Activated naive CD4-positive, alpha-beta T cell treated with anti-CD3 and anti-CD28 coated beads for 36 hours (primary cell): ENCODE measurements at places on chromosomes 16 and 17. TPM values are rescaled to one million over a fixed set of nuclear protein-coding genes. Genes with fewer than 3 reads are reported as not detected.

YBX2 gene
- 0.45 TPM for total RNA-seq

ZNF207 gene
- total RNA-seq: 213 TPM

ALDH3A1 gene
- total RNA-seq: not detected

DNA sequence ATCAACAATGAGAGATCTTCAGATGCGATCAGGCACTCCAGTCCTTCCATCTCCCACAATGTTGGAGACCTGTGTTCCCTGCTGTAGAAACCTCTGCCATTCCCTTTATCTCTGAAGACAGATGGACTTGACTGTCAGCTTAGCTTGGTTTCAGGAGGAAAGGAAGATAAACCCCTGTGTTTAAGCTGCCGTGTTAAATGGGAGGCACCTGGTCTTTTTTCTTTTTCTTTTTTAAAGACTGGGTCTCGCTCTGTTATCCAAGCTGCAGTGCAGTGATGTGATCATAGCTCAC, 63.1 kb downstream of the USP22 start:
- no peak overlapping the region for H3K4me3 ChIP-seq
- no peaks in the 10 kb centered on the region for H3K4me1 ChIP-seq
- H3K27me3 ChIP-seq: peaks cover 14% of the 10 kb centered on the region
- no peak for DNase-seq
- H3K27ac ChIP-seq: no peak overlapping the region

DNA sequence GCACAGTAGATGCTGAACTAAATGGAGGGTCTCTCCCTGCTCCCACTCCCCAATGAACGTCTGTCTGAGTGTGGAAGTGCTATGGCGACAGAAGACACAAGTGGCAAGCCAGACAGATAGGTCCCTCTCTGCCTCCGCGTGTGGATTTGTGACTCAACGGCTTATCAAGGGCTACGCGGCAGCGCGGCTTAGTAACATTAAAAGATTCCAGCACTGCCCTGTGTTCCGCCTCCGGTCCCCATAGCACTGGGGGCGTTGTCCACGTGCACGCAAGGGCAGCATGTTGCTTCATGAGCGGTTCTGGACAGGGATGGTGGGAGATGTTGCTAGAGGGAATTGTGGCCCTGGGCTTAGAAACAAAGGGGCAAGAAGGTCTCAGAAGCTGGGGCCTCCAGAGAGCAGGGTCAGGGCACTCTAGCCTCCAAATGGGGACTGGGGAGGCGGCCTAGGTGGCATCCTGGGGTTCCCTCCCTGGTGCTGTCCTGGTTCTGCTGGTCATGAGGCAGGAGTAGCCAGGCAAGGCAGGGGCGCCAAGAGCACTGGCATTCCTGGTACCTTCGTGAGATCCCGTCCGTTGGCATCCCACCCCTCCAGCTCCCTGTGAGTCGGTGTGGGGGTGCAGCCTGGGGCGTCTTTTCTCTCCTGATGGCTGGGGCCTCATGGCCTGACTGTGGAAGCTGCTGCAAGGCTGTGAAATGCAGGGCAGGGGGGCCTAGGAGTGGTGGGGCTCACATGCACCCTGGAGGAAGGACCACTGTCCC, 9.1 kb downstream of the CRHR1 start:
- DNase-seq: no peak
- no peak overlapping the region for H3K4me3 ChIP-seq
- no peaks in the 10 kb centered on the region for H3K4me1 ChIP-seq
- H3K27ac ChIP-seq: no peak overlapping the region

DNA sequence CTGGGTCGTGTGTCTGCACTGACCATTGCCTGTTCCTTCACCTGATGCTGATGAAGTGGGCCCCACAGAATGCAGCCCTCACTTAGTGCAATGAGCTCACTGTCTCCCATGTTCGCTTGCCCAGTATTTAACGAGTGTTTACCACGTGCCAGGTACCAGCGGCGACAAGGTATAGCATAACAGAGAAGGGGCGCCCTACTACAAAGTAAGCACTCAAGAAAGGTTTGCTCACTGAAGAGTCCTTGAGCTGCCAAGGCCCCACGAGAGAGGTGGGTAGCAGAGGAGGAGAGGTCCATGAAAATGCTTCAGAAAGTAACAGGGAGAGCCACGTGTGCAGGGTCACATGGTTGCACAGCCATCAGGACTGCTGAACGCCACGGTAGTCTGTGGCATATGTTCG, 230.0 kb downstream of the NTN1 start:
- no peaks in the 10 kb centered on the region for H3K27me3 ChIP-seq
- no peak overlapping the region for H3K27ac ChIP-seq
- H3K4me1 ChIP-seq: peaks cover 22% of the 10 kb centered on the region
- H3K36me3 ChIP-seq: peaks cover 7% of the 10 kb centered on the region

DNA sequence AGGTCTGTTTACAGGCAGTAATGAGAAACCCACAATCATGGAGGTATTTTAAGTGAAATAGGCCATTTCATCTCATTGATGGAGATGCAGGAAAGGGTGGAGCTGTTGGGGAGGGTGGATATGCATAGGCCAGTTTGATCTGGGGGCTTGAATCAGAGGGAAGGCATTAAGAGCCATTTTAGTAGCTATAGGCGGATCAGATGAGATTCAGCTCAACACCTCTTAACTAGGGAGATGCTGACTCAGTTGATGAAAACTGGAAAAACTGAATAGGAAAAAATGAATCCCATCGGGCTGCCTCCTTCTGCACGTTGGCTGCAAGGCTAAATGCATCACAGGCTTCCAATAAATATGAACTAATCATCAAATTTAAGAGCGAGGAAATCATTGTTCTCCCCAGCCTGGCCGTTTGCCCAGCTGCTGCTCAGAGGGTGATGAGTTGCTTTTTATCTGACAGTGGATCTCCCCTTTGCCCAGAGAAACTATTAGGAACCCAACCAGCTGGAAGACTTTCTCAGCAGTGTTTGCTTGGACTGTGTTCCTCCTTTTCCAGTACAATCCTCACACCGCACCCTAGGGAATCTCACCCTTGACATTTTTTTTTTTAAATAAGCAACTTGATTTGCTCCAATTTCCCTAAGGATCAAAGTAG, 149.6 kb downstream of the SOX9 start:
- DNase-seq: no peak
- peaks cover 2% of the 10 kb centered on the region for H3K27me3 ChIP-seq
- H3K4me1 ChIP-seq: no peaks in the 10 kb centered on the region
- no peak overlapping the region for H3K4me3 ChIP-seq
- no peak overlapping the region for H3K27ac ChIP-seq
- no peaks in the 10 kb centered on the region for H3K36me3 ChIP-seq

DNA sequence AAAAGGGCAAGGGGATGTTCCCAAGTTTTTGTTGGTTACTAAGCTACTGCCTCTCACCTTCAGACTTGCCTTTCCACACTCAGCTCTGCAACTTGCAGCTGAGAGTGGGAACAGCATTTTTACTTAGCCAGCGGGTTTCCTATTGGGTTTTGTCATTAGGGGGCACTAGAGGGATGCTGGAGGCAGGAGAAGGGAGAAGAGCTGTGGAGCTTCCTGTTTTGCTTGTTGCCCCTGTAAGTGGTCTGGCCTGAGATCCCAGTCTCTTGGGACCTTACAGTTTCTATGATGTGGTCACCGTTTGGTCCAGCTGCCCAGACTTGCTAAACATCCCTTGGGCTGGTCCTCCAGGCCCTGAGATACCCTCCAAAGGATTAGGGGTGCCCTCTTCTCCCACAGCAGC, 209.6 kb upstream of the NLRP1 start:
- H3K27ac ChIP-seq: no peak overlapping the region
- H3K27me3 ChIP-seq: peaks cover 29% of the 10 kb centered on the region
- peak; percentile 15 for DNase-seq
- peaks cover 3% of the 10 kb centered on the region for H3K36me3 ChIP-seq
- H3K4me1 ChIP-seq: no peaks in the 10 kb centered on the region

- no peaks in the 10 kb centered on the region for H3K36me3 ChIP-seq
- no peaks in the 10 kb centered on the region for H3K4me1 ChIP-seq
- H3K4me3 ChIP-seq: no peak overlapping the region
- H3K27me3 ChIP-seq: peaks cover 9% of the 10 kb centered on the region
- H3K27ac ChIP-seq: no peak overlapping the region
Measured at GRCh38 chr17:42039794-42040763, 10.3 kb downstream of the C17orf113 start.

DNA sequence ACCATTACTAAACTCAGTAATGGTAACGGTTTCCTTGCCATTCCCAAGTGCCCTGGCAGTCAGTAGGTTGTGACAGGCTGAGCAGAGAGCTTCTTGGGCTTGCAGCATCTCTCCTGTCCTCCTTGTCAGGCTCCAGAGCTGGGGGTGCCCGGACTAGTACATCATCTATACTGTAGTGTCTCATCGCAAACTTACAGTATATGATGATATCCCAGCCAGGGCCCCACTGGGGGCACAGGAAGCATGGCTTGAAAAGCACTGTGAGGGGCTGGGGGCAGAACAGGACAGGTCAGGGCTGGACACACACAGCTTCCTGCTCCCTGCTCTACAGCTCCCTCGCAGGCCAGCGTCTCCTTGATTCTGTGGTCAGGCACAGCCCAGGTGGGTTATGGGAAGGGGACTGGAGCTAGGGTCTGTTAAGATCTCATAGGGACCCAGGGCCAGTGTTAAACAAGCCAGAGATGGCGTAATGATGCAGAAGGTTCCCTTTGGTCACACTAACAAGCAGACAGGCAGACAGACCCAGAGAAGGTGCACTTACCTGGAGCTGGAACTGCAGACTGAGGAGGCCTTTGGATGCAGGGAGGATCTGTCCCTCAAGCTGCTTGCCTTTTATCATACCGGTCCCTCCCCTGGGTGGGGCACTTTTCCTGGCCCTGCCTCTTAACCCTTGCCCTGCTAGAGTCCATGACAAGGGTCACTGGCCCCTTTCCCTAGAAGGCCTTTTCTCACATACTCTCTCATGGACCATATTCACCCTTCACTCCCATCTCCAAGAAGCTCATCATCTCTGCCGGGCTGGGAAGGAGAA, 6.8 kb downstream of the ERAL1 start:
- DNase-seq: no peak
- no peak overlapping the region for H3K4me3 ChIP-seq
- no peaks in the 10 kb centered on the region for H3K27me3 ChIP-seq
- H3K27ac ChIP-seq: no peak overlapping the region

DNA sequence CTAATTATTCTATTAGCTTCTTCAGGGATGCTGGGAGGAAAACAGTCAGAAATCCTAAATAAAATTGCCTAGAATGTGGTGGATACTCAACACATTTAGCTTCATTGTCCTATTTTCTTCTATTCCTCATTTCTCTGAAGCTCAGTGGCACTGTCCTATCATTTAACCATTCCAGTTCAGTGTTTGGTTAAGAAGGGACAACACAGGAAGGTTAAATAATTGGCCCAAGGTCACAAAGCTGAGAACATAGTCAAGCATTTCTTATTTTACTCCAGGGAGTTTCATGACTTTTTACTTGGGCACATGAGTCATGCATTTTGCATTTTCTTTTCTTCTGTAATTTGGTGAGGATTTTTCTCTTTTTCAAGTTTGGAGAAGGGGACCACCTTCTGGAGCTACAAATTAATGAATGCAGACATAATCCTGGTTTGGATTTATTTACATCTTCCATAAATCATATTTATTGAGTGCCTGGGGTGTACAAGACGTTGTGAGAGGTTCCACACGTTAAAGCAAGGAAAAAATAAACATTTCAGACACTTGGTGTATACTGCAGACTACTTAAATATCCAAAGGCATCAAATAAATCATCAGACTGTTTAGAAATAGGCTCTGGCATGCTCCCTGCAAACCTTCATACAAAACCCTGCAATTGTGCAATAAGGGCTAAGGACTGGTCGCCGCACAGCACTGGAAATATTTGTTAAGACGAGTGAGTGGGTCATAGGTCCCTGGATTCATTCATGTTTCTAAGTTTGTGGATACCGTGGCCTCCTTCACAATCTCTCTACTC, 263.9 kb downstream of the MAF start:
- H3K4me1 ChIP-seq: no peaks in the 10 kb centered on the region
- no peaks in the 10 kb centered on the region for H3K27me3 ChIP-seq
- H3K27ac ChIP-seq: no peak overlapping the region
- no peak overlapping the region for H3K4me3 ChIP-seq
